ENCODE measurements at places on chromosomes 3 and 15.

GRCh38 chr3:196003611-196004010 lies 78.3 kb downstream of the TFRC start:
- no peak for DNase-seq

DNA sequence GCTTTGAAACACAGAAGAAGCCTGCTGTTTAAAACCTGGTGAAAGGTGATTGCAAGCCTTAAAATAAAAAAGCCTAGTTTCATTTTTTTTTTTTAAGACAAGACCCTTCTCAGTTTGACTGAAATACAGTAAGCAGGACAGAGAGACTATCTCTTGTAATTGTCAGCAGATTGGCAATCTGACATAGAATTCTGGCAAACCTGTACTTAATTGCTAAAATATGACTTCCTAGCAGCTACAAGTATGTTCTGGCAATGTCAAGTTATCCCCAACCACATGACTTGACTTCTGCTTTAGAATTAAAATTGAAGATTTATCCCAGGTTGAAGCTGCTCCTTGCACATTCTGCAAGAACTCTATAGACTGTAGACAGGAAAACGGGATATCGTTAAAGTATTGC lies 232.8 kb upstream of the NR2F2 start:
- no peak for DNase-seq

- no peak for DNase-seq
Observed at GRCh38 chr15:68644083-68644904, 65.5 kb downstream of the CORO2B start.

- no peak for DNase-seq
Observed at GRCh38 chr3:22098021-22098420, 347.0 kb upstream of the ZNF385D start.

- no peak for DNase-seq
Observed at GRCh38 chr3:16807391-16807790, 77.4 kb upstream of the PLCL2 start.

GRCh38 chr3:139121513-139122220 lies 77.0 kb upstream of the PRR23C start:
- DNase-seq, result no peak
